Activated CD4-positive, alpha-beta memory T cell treated with anti-CD3 and anti-CD28 coated beads for 36 hours (primary cell): ENCODE measurements at places on chromosomes 6 and 20.

DNA sequence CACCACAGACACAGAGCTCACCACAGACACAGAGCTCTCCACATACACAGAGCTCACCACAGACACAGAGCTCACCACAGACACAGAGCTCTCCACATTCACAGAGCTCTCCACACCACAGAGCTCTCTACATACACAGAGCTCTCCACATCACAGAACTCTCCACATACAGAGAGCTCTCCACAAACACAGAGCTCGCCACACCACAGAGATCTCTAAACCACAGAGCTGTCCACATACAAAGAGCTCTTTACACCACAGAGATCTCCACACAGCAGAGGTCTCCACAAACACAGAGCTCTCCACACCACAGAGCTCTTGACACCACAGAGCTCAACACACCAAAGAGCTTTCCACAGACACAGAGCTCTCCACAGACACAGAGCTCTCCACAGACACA lies 55.8 kb downstream of the ERMARD start:
- peak; percentile 4 for DNase-seq

GRCh38 chr6:15824811-15825210 lies 162.0 kb upstream of the DTNBP1 start:
- DNase-seq, result no peak

- no peak for DNase-seq
Measured at GRCh38 chr6:145784683-145785082, 29.9 kb downstream of the FBXO30 start.

DNA sequence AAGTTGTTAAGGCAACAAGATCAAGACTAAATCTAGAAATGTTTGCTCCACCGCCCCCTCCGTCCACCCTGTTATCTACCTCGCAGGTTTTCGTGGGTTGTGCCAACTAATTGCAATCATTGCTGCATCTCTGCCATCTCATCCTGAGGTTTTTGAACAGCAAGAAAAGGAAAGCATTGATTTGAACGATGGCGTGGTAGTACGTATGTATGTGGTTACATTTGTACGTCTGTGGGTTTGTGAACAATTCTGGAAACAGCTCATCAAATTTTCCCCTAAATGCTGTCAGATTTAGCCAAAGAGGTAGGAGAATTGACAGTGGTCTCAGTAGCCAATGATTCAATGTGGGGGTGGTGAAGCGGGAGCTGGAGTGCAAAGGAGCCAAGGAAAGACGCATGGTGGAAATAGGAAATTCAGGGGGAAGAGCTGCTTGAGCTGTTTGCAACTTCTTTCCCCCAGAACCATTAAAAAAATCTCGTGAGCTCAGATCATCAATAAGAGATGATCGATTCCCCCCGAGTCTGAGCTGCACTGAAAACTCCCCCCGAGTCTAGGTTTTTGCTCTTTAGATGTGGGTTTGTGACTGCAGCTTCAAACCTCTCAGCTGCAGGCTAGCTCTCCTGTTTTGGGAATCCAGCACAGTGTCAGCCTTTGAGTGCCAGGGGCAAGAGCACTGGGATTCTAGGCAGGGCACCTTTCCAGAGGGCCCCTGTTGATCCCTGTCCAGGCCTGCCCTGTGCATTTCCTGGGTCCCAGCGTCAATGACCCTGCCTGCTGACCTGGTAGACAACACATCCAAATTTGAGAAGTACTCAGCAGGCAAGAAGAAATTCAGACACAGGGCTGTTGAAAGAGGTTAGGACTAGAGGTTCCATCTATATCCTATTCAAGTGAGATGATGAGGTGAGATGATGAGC lies 72.6 kb upstream of the LY86 start:
- peak; percentile 80 for DNase-seq

DNA sequence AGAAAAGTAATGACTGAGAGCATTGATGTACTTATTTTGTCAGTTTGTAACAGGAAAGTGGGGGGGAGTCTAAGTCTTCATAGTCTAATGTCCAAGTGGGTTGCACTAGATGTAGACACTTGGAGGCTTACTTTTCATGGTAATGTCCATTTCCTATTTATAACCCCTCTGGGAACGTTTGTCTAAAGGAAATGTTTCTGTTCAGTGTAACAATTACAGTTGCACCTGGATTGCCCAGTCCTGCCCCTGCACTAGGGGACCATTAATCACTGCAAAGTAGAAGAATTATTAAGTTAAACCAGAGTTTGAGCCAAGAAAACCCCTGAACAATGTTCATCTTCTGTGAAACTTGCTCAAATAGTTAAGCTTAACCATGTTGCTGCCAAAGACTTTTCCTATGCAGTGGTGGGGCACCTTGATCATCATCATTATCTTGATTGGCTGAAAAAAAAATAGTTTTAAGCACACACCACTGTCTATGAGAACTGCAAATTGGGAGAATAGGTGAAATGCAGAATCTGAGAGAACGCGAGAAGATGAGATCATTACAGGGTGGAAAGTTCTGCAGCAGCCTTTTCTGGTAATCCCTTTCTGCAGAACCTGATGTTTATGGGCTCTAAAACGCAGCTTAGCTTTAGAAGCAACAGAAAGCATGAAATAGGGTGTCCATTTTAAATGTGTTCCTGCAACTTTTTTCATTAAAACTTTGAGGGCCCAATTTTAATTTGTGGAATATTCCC lies 106.0 kb downstream of the ZNF217 start:
- no peak for DNase-seq

GRCh38 chr20:57278457-57278856 lies 12.0 kb upstream of the BMP7 start:
- no peak for DNase-seq

- no peak for DNase-seq
Measured at GRCh38 chr6:64930681-64931080, 776.3 kb downstream of the EYS start.

- DNase-seq, result no peak
Measured at GRCh38 chr20:50594591-50595432, 84.6 kb downstream of the PTPN1 start.

GRCh38 chr6:7137335-7138045 lies 29.7 kb downstream of the RREB1 start:
- DNase-seq, result peak; percentile 83

DNA sequence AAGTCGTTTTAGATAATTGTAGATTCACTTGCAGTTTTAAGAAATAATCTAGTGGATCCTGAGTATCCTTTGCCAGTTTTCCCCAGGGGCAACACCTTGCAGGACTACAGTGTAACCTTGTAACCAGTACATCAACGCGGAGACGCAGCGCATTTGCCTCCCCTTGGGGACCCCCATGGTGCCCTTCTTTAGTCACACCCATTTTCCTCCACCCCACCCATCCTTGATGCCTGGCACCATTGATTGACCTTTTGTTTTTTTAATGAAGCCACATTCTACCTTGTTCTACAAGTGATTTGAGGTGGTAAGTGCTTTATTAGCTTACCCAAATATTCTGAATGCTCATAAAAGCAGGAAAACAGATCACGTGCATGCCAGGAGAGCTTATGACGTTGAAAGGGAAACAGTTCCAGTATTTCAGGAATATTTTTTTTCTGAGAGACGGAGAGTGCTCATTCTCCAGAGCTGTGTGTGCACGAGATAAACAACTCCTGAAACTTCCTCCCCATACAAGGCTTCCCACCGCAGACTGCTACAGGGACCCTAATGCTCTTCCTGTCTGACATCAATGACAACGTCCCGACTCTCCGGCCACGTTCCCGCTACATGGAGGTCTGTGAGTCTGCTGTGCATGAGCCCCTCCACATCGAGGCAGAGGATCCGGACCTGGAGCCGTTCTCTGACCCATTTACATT lies 35.7 kb downstream of the CDH26 start:
- no peak for DNase-seq

GRCh38 chr6:168162366-168162765 lies 83.4 kb upstream of the FRMD1 start:
- no peak for DNase-seq

DNA sequence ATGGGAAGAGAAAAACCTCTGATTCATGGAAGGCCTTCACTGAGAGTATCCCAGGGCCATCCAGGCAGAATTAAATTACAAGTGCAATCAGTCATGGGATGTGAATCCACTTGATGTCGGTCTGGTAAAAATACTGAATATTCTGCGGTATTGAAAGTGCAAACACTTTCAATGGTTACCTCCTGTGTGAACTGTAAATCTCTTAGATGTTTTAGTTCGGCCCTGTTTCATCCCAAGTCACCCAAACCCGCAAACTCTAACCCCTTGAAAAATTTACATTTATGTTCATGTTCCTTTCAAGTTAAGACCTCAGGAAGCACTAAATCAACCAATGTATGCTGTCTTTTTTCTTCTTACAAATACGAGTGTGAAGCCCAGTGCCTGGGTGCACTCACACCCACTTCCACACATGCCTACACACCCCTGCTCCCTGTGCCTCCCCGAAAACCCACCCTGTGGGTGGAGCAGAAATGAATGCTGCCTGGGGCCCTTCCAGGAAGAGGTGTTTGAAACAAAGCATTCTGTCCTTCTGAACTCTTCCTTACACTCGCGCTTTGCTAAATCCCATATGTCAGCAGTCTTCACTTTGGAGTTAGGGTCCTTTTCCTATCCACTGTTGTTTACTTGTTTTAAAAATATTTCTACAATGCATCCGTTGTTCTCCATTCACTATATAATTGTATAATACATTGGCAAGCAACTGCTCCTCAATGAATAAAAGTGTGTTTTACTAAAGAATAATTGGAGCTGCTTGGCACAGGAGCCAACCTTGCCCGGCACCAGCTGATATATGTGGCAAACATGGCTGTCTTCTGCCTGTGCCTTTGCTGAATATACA lies 62.7 kb downstream of the FYN start:
- DNase-seq, result peak; percentile 58

DNA sequence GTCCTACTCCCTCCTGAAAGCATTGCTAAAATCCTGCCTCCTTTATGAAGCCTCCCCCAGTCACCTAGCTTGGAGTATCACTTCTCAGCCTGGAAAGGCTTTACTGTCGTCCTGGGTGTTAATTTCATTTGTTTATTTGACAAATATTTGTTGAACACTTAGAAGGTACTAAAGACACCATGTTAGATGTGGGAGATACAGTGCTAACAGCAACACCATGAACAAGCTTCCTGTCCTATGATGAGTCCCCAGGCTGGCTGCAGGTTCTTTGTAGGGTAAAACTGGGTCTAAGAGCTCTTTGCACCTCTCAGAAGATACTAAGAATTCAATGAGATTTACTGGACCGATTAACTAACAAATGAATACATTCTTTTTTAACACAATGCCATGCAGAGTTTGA lies 109.2 kb upstream of the TMEM170B start:
- DNase-seq, result no peak

GRCh38 chr6:34318499-34319470 lies 70.0 kb upstream of the SMIM29 start:
- no peak for DNase-seq

- peak; percentile 28 for DNase-seq
Measured at GRCh38 chr20:62066983-62067433, 1.3 kb upstream of the TAF4 start.

DNA sequence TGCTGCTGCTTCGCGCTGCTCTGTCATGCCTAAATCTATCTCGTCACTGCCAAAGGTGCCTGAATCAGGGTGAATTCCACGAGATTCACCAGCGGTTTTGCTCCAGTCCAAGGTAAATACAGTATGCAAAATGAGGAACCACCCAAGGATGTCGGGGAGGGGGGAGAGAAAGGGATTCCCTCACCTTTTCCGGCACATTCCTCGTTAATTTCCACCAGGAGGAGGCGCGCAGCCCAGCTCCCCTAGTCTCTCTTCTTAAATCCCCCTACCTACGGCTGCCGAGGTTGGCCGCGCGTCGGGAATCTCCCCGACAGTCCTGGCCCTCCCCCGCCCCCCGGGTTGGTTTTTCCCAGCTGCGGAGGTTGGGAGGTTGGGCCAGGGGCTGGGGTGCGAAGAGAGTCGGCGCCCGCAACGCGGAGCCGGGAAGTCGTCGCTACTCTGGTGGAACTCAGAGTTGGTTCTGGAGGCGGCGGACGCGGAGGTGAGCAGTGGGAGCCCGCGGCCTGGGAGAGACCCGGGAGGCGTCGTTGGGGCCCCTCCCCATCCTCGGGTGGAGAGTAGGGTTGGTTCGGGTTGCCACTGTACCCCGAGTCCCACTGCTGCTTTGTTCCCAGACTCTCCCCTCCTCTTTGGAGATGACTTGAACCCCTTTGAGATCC lies at the start of gene TPBG:
TPBG (plus strand) TSS at position 390 of the 659 bp plus-strand sequence. CDS start 1,145 bp downstream, outside the sequence.
- peak; percentile 41 for DNase-seq

GRCh38 chr6:134647861-134648260 lies 302.0 kb downstream of the ALDH8A1 start:
- no peak for DNase-seq

- DNase-seq, result no peak
Measured at GRCh38 chr6:81031416-81031815, 721.1 kb downstream of the TENT5A start.

GRCh38 chr6:6816716-6817115 lies 228.2 kb downstream of the LY86 start:
- no peak for DNase-seq

- no peak for DNase-seq
Measured at GRCh38 chr20:47318027-47318585, 38.4 kb downstream of the ZMYND8 start.

DNA sequence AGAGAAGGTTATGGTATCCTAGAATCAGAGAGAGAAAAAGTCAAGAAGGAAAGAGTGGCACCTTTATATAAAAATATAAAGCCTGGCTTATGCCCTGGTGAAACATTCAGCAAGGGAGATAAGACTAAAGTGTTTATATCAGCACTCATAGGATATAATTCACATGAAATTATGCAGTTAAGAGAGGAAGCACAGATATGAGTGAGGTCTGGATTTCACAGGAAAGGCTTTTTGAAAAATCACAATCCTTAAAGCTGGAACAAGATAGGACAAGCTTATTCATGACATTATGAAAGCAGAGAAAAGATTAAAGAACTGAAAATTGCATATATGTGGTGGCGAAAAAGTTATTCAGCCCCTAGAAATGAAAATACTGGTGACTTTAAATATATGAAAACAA lies 181.2 kb upstream of the FLRT3 start:
- DNase-seq, result no peak

GRCh38 chr6:39416026-39416425 lies 93.5 kb upstream of the KCNK16 start:
- no peak for DNase-seq

- DNase-seq, result no peak
Measured at GRCh38 chr6:169881976-169882375, 130.6 kb downstream of the ERMARD start.

- peak; percentile 15 for DNase-seq
Measured at GRCh38 chr6:36245572-36246061, 24.2 kb upstream of the PNPLA1 start.

DNA sequence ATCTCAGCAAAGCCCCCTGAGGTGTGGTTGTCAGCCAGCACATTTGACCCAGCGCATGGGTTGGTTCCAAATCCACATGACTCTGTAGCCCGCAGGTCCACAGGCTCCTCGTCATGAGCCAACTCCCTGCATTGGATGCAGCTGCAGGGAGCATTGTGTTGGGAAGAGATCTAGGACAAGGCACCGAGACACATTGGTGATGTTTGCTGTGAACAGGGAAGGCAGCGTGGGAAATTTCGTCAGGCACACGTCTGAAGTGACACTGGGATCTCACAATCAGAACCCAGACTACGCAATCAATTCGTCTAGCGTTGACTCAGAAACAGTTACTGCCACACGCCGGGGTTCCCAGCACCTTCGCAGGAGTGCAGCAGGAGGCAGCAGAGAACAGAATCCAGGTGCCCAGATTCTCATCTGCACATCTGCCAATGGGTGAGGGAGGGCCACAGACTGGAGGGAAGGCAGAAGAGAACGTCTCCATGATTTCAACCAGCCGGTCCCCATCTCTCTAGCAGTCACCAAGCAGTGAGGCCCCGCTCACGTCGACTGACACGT lies 177.0 kb downstream of the TTLL2 start:
- no peak for DNase-seq

GRCh38 chr6:108847738-108848115 lies 495 bp upstream of the ARMC2 start:
- DNase-seq, result no peak
